ENCODE measurements at places on chromosomes 7 and 10. TPM values are rescaled to one million over a fixed set of nuclear protein-coding genes. Genes with fewer than 3 reads are reported as not detected.

DNA sequence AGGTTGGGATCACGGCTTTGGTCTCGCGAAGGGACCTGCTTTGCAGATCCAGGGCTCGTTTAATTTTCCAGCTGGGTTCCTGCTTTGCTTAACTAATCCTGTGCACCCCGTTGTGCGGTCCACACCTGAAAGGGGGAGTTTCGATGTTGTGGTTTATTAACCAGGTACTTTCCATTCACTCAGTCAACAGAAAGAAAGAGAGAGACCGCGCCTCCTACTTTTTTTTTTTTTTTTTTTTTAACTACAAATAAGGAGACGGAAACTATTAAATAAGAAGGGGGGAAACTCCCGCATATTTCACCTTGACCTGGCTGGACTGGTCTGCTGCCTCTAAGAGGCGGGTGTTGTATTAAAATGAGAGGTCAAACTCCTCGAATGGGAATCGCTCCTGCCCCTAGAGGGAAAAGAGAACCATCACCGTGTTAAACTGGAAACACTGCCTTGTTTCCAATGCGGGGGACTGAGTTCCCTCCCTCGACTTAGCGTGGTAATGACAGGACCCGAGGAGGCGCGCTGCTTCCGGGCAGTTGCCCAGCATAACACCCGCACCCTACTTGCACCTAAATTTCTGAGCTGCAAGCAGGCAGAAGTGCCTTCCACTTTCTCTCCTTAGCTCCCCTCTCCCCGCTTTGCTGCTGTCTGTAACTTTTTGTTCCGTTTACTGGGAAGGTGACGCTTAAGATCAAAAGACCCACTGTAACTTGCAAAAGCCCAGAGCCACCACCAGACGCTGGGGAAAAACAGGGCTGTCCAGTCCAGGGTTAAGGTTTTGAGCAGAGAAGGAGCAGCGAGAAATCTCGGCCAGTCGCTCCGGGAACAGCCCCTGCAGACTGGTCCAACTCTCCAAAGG lies 1.1 kb upstream of the ITGB8 start:
- peak; percentile 71 for DNase-seq

GRCh38 chr10:113452146-113452845 lies 100.6 kb upstream of the HABP2 start:
- DNase-seq: no peak

GRCh38 chr7:143850682-143851081 lies 51.3 kb downstream of the TCAF1 start:
- DNase-seq: no peak

Gene MACC1
- 7.1 TPM for total RNA-seq

GRCh38 chr10:47366181-47366631 lies 17.9 kb downstream of the ZNF488 start:
- no peak for DNase-seq

- peak; percentile 19 for DNase-seq
These were observed 55.8 kb upstream of the CDCA7L start for GRCh38 chr7:22001345-22002004.

GRCh38 chr10:31584876-31585275 lies 265.9 kb downstream of the ZEB1 start:
- DNase-seq: peak; percentile 13

All from skin of body (tissue), 3 donors.